ENCODE measurements at places on chromosomes 7 and 10.

- DNase-seq, result no peak
Measured at GRCh38 chr7:154804449-154804848, 198.5 kb downstream of the PAXIP1 start.

GRCh38 chr7:106484562-106484961 lies 176.4 kb downstream of the CCDC71L start:
- DNase-seq, result peak; percentile 17

- no peak for DNase-seq
Measured at GRCh38 chr10:21556527-21556926, 22.5 kb downstream of the MLLT10 start.

- DNase-seq, result no peak
Measured at GRCh38 chr7:69833964-69834363, 235.7 kb downstream of the AUTS2 start.

DNA sequence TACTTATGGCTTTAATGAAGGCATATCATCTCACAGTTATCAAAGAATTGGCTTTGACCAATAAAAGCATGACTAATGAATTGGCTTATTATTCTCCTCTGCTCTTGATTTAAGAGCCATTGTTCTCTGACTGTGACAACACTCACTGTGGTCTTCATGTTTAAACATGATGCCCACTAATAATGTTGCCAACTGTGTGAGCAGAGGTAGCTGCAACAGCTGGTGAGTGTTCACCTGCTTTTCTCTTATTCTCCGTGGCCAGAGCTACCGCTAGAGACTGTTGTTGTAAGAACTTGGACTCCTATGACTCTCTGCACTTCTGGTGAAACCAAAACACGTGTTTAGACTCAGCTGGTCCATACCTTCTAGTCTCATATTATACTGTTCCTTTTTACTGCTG lies 335.9 kb downstream of the XPNPEP1 start:
- no peak for DNase-seq

DNA sequence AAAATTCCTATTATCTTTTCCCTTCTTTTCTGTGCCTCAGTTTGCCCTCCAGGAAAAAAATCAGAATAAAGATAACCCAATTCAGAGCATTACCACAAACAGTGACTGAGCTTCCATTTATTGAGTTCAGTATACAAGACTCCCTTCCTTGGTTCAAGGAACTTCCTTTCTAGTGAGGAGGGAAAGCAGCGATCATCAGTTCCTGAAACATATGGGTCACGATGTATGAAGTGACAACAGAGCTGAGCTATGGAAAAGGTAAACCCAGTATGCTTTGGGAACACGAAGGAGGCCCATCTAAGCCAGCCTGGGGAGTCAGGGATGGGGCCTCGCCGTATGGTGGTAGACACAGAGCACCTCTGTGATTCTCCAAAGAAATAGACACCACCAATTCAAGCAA lies 15.8 kb downstream of the C10orf71 start:
- DNase-seq, result peak; percentile 53

- DNase-seq, result no peak
Measured at GRCh38 chr7:39811161-39811614, 138.9 kb upstream of the CDK13 start.

- peak; percentile 40 for DNase-seq
Measured at GRCh38 chr10:31701546-31701945, 227.1 kb downstream of the ARHGAP12 start.

- no peak for DNase-seq
Measured at GRCh38 chr10:22368981-22369380, 23.7 kb downstream of the SPAG6 start.

DNA sequence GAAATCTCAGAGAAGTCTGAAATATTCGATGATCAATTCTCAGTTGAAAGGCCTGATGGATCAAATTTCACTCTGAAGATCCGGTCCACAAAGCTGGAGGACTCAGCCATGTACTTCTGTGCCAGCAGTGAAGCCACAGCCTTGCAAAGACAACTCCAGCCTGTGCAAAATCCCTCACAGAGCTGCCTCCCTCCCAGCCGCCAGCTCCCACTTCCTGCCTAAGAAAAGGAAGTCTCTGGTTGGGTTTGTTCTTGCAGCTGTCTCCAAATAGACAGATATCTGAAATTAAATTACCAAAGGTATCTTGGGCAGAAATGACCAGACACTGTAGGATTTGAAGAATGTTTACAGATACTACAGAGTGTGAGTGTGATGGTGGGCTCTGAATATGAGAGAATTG lies 43.4 kb upstream of the PRSS58 start:
- DNase-seq, result peak; percentile 38

DNA sequence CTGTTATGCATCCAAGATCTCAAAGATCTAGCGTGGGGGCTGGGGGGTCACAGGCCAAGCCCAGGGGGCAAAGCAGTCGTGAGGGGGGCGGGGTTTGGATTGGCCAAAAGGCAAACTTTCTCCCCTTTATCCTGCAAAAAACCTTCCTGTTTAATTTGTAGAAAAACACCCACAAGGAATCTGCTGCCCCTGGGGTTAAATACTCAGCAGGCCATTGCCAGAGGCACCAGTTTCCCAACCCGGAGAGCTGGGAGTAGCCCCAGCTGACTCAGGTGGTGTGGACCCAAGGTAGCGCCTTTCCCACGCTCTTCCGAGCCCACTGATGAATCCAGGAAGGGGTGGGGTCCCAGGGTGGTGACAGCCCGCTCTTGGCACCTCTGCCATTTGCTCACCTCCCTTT lies 21.4 kb downstream of the KCP start:
- DNase-seq, result no peak

GRCh38 chr7:90540406-90540805 lies 55.7 kb upstream of the CDK14 start:
- no peak for DNase-seq

DNA sequence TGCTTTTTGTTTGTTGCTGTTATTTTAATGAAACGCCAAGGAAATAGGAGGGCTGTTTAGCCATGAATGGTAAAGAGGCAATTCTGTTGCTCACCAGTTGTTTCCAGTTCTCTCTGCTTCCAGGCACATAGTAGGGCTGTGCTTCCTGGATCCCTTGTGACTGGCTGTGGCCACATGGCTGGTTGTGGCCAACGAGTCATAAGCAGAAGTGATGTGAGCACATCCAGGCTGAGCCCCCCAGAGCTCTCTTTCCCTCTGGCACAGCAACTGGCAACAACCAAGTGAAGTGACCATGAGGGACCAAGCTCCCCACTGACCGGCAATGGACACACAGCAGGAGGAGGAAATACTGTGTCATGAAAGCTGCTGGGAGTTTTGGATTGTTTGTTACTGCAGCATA lies 10.3 kb downstream of the GRID1 start:
- peak; percentile 20 for DNase-seq

DNA sequence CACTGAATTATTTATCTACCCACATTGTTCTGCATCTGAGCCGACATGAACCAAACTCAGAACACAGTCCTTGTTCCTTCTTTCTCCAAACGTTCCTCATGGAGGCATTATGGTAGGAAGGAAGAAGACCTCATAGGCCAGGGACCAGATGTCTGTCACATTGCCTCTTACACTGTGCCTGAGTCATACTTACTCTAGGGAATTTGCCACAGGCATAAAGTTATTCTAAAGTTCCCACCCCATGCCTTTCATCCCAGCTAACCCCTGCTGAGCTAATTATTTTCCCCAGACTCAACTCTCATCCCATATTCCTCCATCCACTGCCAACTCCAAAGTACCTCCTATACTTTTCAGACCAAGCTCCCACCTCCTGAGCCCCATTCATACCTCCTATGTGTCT lies 21.2 kb downstream of the MAT1A start:
- DNase-seq, result no peak

DNA sequence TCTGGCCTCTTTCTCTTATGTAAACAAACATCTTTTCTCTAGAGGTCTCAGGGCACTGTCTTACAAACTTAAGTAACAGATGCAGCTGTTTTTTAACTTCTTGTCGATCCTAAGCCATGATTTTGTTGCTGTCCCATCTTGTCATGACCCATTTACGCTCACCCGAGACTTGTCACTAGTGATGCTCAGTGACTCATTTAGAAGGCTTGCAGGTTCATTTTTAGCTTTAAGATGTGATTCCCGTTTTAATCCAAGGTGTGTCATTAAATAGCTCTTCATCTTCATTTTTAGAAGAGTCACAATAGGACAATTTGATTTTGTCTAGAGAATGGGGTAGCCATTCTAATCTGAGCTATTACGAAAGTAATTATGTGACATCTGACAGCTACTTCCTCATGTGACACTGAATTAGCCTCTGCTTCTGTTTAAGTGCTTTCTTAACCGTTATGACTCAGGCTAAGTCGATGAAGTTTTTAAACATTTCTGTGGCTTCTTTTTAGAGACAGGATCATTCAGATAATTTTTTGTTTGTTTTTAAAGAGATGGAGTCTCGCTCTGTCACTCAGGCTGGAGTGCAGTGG lies 42.7 kb downstream of the SPDYE5 start:
- DNase-seq, result peak; percentile 73

- DNase-seq, result no peak
Measured at GRCh38 chr7:117408831-117409230, 18.5 kb downstream of the ASZ1 start.

- peak; percentile 24 for DNase-seq
Measured at GRCh38 chr10:122911889-122912484, 1.6 kb downstream of the FAM24A start.

- DNase-seq, result peak; percentile 34
Measured at GRCh38 chr7:157323401-157323800, 13.4 kb upstream of the DNAJB6 start.

GRCh38 chr10:121583857-121584256 lies 14.4 kb downstream of the FGFR2 start:
- no peak for DNase-seq

DNA sequence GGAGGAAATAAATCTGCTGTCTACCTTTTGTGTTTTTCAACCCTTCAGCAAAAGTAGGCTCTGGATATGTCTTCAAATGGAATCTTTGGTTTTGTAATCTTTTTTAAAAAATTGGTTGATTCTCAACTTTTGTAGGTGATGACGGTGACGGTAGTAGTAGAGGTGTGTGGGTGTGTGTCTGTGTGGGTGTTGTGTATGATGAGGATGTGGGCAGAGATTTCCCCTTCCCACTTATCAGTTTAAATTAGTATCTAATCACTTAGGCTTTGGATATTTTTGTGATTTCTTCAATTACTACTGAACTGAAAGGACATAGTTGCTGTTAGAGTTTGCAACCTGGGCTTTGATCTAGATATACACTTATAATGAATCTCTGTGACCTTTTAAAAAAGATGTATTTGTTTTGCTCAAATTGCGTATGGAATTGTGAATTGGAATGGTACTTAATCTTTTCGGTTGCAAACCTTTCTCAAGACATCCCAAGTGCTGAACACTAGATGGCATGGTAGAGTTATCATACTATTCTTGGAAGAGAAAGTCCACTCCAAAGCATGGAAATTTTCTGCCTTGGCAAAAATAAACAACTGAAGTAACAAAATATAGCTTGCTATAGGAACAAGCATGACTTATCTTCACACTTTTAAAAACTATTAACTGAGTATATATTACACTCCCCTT lies 51.9 kb upstream of the A1CF start:
- DNase-seq, result no peak

DNA sequence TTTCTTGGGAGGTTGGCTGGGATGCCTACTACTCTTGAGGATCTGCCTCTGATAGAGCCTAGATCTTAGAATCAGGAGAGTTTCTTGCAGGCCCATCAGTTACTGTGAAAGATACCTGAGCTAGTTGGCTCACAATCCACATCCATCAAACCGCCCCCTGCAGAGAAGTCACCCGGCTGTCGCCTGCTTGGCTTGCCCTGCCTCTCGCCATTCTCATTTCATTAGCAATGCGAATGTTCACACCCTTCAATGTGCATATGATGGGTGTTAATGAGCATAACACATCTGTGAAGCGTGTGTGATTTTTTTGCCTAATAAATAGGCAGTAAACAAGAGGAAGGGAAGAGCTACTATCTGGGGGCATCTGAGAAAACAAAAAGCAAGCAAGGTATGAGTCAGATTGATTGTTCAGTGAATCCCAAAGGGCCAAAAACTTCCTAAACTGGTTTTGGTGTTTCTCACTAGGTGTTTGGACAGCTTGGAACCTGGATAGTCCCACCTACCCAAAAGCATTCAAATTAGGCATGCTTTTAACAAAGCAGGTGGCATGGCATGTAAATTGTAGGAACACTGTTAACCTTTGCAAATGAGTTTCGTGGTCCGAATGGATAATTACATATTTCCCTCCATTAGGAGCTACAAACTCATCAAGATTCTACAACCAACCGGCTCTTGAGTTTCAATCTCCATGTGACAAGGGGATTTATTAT lies 272.3 kb upstream of the C7orf33 start:
- no peak for DNase-seq

DNA sequence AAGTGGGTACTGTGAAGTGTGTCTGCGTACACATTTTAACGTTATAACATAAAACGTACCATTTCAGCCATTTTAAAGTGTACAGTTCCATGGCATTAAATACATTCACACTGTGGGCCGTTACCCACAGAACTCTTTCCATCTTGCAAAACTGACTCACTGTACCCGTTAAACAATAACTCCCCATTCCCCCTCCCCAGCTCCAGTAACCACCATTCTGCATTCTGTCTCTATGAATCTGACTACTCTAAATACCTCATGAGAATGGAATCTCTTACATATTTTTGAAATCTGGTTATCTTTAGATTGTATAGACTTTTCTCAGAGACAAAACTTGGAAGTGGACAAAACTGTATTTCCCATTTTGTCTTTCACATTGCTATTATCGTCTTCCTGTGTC lies 9.3 kb downstream of the ARL3 start:
- no peak for DNase-seq

- no peak for DNase-seq
Measured at GRCh38 chr7:124257638-124258308, 224.9 kb upstream of the TMEM229A start.

DNA sequence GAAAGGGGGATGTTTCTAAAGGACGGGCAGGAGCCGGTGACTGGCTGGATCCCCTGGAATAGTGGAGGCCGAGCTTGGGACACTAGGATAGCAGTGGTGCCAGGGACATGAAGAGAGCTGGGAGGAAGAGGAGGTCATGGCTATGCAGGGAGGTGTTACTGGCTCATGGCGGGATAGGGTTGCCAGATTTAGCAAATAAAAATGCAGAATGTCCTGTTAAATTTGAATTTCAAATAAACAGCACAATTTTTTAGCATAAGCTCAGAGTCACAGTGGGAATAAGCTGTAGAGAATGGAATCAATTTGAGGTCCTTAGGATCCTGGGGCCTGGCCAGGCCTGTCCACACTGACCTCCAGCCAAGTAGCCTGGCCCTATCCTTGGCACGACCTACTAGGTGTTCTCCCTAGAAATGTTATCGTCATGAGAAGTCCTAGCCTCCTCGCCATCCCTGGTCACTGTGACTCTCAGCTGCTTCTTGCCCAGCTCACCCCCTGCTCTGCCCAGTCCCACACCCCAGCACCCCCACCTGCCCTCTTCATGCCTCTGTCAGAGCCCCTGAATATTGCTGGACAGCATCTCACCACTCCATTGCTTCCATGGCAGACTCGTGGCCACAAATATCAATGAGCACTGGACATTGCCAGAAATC lies 7.6 kb upstream of the KCP start:
- DNase-seq, result no peak

DNA sequence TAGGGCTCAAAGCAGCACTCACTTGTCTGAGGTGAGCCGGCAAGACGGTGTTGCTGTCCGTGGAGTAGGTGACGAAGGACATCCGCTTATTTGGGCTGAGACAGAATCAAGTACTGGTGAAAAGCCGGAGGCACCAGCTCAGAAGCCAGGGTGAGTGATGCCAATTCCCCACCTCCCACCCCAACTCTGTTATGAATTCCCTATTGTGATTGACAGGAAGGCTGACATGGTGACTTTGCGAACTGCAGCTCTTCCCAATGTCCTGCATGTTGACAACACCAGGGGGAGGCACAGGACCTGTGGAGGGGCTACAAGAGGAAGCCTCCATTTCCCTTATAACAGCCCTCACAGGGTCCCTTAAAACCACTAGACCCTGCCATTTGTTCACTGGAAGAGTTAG lies 52.3 kb upstream of the MSMB start:
- no peak for DNase-seq
